ENCODE measurements at places on chromosomes 1 and 21. TPM values are rescaled to one million over a fixed set of nuclear protein-coding genes. Genes with fewer than 3 reads are reported as not detected.

SPRR2F gene
- total RNA-seq: not detected

MYBPH gene
- total RNA-seq: not detected

CFAP126 gene
- not detected for total RNA-seq

PTGS2 gene
- total RNA-seq: 21.8 TPM

LELP1 gene
- not detected for total RNA-seq

COL16A1 gene
- 0.37 TPM for total RNA-seq

SFN gene
- 0.74 TPM for total RNA-seq

POU3F1 gene
- total RNA-seq: not detected

CAPN9 gene
- not detected for total RNA-seq

PROX1 gene
- not detected for total RNA-seq

PLEKHM2 gene
- total RNA-seq: 78.6 TPM

STIL gene
- total RNA-seq: 1.4 TPM

SMYD3 gene
- total RNA-seq: 28.6 TPM

PPP1R12B gene
- 31.0 TPM for total RNA-seq

ADGRL4 gene
- total RNA-seq: not detected

RAVER2 gene
- 1.9 TPM for total RNA-seq

PRKAA2 gene
- total RNA-seq: not detected

TBX15 gene
- total RNA-seq: not detected

TP73 gene
- not detected for total RNA-seq

MPZ gene
- total RNA-seq: 12.4 TPM

REN gene
- total RNA-seq: not detected

ARHGEF10L gene
- total RNA-seq: 0.81 TPM

LAD1 gene
- 0.89 TPM for total RNA-seq

TNNI3K gene
- total RNA-seq: not detected

CYP4A22 gene
- not detected for total RNA-seq

TSPAN2 gene
- not detected for total RNA-seq

AMY1A gene
- not detected for total RNA-seq

ACKR1 gene
- not detected for total RNA-seq

FHAD1 gene
- not detected for total RNA-seq

CLSTN1 gene
- 85.6 TPM for total RNA-seq

HCN3 gene
- total RNA-seq: 1.6 TPM

ACOT11 gene
- total RNA-seq: 1.2 TPM

C8A gene
- not detected for total RNA-seq

OR14K1 gene
- total RNA-seq: not detected

LCE2C gene
- not detected for total RNA-seq

WNT2B gene
- 0.59 TPM for total RNA-seq

FAM78B gene
- total RNA-seq: 0.45 TPM

IER5 gene
- total RNA-seq: 48.5 TPM

WNT4 gene
- total RNA-seq: not detected

BATF3 gene
- total RNA-seq: 0.27 TPM

TTC22 gene
- 16.4 TPM for total RNA-seq

SPTA1 gene
- total RNA-seq: not detected

FAM72B gene
- total RNA-seq: 0.51 TPM

MEGF6 gene
- 69.6 TPM for total RNA-seq

CNKSR1 gene
- 4.8 TPM for total RNA-seq

RPL22 gene
- total RNA-seq: 579 TPM

DTL gene
- 0.27 TPM for total RNA-seq

SMCP gene
- not detected for total RNA-seq

FAM72D gene
- not detected for total RNA-seq

PLA2G2C gene
- not detected for total RNA-seq

FCN3 gene
- total RNA-seq: not detected

SPRR5 gene
- total RNA-seq: not detected

BNIPL gene
- 1.9 TPM for total RNA-seq

Data from naive thymus-derived CD4-positive, alpha-beta T cell (primary cell).